ENCODE measurements at places on chromosomes 4 and X.

GRCh38 chr4:40669504-40669903, 39.8 kb upstream of the RBM47 start:
- no peak for DNase-seq

- no peak for DNase-seq
Observed at GRCh38 chr4:149741186-149741831, 74.3 kb downstream of the IQCM start.

DNA sequence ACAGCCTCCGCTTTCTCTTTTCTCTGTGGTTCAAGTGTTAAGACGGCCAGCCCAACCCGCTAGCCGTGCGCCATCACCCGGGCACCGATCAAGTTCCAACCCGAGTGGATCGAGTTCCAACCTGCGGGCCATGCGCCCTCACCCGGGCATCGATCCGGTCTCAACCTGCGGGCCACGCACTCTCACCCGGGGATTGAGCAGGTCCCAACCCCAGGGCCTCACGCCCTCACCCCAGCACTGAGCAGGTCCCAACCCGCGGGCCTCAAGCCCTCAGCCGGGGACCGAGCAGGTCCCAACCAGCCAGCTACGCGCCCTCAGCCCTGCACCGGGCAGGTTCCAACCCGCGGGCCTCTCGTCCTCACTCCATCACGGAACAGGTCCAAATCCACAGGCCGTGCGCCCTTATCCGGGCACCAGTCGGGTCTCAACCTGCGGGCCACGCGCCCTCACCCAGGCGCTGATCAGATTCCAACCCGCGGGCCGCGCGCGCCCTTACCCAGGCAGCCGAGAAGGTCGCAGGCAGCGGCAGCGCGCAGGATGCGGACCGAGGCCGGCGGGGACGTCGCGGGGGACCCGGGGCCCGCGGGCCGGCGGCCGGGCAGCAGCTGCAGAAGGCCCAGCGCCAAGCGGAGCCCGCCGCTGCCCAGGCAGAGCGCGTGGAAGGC, 443 bp downstream of the GPR143 start:
- peak; percentile 68 for DNase-seq

DNA sequence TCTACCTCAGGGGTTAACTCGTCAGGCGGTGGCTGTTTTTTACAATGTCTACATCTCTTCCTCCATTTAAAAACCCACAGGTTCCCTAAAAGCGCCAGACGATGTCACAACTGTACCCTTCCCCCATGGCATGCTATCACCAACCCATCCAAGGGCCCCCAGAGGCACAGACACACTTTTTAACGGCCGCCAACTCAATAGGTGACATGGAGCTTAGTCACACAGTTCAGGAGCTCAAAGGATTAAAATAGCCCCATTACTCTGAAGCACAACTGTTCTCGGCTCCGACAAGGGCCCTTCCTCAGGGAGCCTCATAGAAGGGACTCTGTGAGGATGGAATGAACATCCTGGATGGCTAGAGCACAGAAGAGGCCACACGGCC, 12.4 kb downstream of the SH3KBP1 start:
- no peak for DNase-seq

DNA sequence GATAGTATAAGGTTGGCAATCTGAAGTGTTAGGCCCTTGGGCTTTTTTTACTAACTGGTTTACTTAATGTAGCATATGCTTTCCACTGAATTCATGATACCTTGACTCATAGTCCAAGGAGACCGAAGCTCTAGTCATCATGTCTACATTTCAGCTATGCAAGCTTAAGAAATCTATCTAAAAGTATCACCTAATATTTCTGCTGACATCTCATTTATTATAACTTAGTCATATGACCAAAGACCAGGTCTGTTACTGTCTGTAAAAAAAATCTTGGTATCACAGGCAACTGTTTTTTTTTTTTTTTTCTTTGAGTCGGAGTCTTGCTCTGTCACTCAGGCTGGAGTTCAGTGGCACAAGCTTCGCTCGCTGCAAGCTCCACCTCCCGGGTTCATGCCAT, 814.0 kb upstream of the NDST4 start:
- DNase-seq = no peak

GRCh38 chrX:116272861-116273260, 102.3 kb downstream of the AGTR2 start:
- DNase-seq = no peak

GRCh38 chr4:15729910-15730533, 27.2 kb downstream of the BST1 start:
- DNase-seq = no peak

GRCh38 chr4:163587867-163588266, 93.4 kb downstream of the TMA16 start:
- DNase-seq = no peak

- no peak for DNase-seq
Observed at GRCh38 chr4:81472281-81473182, 825 bp upstream of the RASGEF1B start.

- no peak for DNase-seq
Observed at GRCh38 chrX:109710181-109710580, 22.9 kb downstream of the ACSL4 start.

- DNase-seq = no peak
Observed at GRCh38 chr4:147916351-147916750, 184.5 kb downstream of the ARHGAP10 start.

- no peak for DNase-seq
Observed at GRCh38 chr4:39030725-39031124, 1.5 kb downstream of the TMEM156 start.

- no peak for DNase-seq
Observed at GRCh38 chr4:183919141-183919540, 14.0 kb downstream of the STOX2 start.

DNA sequence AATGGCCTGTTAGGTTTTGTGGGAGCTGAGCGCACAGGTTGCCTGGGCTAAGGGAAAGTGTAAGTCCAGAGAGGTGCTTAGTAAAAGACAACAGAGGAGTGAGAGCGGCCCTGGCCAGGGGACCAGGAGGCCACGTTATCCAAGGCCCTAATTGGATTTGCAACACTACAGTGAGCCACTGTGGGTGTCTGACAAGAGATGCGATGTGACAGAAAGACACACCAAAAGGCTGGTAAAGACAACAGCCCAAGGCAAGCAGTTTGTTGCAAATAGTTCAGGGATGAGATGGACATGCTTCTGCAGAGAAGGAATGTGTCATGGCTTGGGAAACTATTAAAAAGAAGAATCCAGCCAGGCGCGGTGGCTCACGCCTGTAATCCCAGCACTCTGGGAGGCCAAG, 162.7 kb upstream of the KIT start:
- DNase-seq = no peak

DNA sequence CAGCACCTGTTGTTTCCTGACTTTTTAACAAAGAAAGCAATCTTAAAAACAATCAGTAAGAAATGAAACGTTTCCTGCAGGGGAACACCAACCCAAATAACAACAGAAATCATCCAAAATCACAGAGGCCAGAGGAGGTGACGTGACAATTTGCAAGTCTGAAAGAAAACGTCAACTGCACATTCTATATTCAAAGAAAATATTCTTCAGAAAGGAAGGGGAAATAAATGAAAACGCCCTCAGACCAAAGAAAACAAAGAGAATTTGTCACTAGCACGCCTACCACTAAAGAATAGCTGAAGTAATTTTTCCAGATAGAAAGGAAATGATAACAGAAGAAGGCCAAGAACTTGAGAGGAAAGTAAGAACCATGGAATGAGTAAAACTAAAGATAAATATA, 74.4 kb downstream of the CASP3 start:
- no peak for DNase-seq

DNA sequence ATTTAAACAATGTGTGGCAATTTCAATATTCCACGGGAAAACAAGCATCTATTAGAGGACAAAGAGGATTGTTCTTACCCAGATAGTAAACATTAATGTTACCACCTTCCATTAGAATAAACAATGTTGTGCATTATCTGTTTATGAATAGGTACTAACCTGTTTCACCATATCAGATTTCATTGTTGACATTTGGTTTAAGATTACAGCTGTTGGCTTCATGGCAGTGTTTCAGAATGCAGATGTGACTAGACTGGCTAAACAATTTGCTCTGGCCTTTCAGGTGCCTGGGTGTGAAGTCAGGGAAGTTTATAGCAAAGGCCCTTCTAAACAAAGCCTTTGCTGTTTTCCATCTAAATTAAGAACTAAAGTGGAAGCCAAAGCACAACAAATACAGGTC, 464.7 kb upstream of the FAM47C start:
- no peak for DNase-seq

GRCh38 chrX:3938587-3938986, 225.1 kb upstream of the PRKX start:
- no peak for DNase-seq

- no peak for DNase-seq
Observed at GRCh38 chrX:37603938-37604409, 32.5 kb downstream of the LANCL3 start.

- DNase-seq = no peak
Observed at GRCh38 chr4:1874201-1874600, 3.0 kb downstream of the NSD2 start.

DNA sequence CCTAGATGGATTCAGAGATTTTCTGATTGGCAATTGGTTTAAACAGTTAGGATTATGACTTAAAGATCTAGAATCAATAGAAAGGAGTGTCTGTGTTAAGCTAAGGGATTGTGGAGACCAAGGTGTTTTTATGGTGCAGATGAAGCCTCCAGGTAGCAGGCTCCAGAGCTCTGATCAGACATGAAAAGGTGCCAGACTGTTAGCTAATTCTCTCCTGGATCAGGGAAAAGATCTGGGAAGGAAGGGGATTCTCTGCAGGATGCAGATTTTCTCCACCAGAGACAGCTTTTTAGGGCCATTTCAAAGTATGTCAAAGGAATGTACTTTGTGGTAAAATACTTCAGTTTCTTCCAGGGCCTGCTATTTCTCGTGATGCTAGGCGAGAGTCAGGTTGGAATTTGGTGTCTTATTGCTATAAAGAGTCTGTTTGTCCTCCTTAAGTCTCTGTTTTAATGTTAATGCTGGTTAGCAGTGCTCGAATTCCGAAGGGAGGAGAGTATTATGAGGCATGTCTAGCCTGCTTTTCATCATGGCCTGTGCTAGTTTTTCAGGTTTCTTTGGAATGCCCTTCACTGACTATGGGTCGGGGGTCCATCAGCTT, 12.0 kb upstream of the GPR78 start:
- no peak for DNase-seq

- DNase-seq = no peak
Observed at GRCh38 chrX:53255738-53256191, 25.6 kb downstream of the IQSEC2 start.

DNA sequence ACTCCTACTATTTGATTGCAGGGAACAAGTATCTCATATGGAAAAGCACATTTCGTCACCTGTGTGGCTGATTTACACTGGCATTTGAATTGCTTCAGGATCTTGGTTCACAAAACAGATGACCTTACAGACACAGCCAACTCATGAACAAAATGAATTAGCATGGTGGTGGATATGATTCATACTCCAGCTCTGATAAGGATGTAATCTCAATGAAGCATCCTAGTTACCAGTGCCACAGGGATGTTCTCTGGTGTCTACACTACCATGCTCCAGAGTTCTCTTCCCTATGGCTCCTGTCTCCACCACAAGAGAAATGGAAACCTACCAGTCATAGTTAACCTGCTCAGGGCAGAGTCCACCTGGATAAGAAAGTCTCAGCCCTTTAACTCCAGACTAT, 40.7 kb downstream of the TEC start:
- DNase-seq = no peak

DNA sequence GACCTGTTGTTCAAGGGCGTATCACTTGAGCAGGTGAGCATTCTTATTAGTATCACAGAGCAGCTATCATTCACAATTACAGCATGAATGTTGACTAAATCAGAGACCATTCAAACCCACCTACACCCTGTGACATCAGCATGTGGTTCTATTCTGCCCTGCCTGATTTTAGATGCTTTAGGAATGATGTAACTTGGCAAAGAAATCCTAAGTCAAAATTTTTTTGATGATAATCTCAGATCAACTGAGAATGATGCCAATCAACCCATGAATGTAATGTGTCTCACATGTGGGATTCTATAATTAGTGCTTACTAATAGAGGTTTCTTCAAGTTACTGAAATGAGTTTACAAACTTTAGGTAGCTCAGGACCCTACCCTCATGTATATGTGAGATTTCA, 13.4 kb upstream of the CHIC2 start:
- DNase-seq = no peak

DNA sequence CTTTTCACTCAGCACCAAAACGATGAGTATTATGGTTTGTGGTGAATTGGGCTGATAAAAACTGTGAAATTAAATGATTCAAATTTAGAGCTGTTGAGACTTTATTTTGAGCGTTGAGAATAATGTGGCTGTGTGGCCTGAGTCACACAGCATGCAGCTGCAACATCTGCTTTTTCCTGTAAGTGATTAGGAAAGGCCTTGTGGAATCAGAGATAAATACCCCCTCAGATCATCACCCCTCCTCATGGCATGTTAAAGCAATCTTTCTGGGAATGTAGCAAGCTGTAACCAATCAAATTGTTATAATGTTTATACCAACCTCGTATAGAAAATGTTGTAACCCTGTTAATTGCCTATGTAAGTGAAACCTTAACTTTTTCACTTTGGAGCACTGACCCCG, 90.0 kb upstream of the GRPR start:
- DNase-seq = no peak

DNA sequence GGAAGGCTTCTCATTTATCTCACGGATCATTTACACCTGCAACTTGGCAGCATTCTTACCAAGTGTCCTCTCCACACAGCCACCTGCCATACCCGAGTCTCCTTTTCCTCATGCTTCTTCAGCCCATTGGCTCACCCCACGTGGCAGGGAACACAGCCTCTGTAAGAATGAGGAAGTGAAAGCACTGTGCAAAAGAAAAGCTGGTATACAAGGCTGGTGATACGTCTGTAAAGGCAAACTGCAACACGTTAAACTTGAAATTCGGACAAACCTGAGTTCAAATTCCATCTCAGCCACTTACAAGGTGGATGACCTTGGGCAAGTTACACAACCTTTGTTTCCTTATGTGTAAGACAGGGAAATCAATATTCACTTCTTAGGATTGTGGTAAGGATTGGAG, 164.0 kb upstream of the RASGEF1B start:
- DNase-seq = no peak

- no peak for DNase-seq
Observed at GRCh38 chrX:45756557-45756956, 555.9 kb upstream of the DIPK2B start.

- DNase-seq = no peak
Observed at GRCh38 chr4:88006956-88007303, 505 bp upstream of the PKD2 start.

GRCh38 chr4:88575186-88575585, 17.1 kb upstream of the HERC3 start:
- DNase-seq = no peak

- no peak for DNase-seq
Observed at GRCh38 chrX:107025545-107025944, 25.5 kb upstream of the MORC4 start.

GRCh38 chr4:67522851-67523671, 22.2 kb downstream of the CENPC start:
- DNase-seq = no peak

DNA sequence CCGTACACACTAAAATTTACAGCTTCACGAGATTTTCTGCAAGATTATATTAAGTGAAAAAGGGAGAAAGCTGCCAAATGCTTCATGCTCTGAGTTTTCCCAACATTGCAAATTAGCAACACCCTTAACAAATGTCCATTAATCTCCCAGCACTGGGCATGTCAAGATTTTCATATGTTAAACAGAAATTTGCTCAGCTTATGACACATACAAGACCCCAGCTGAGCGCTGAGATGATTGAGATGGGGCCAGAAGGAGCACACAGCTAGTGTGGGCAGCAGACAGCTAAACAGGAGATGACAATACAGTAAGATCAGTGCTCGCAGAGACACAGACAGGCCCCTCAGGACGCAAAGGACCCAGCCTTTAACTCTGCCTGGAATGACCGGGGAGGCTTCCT, 208.8 kb downstream of the STK32B start:
- DNase-seq = no peak

- DNase-seq = no peak
Observed at GRCh38 chr4:165115301-165115700, 2.6 kb upstream of the TMEM192 start.

Data from right kidney (tissue), 9 donors.